ENCODE measurements at places on chromosomes 3 and 15. TPM values are rescaled to one million over a fixed set of nuclear protein-coding genes. Genes with fewer than 3 reads are reported as not detected.

HESX1 gene
- 1.2 TPM for total RNA-seq

PCSK6 gene
- total RNA-seq, result 16.6 TPM

CD86 gene
- total RNA-seq, result 27.4 TPM

CHRM5 gene
- total RNA-seq, result not detected

ADCY5 gene
- total RNA-seq, result 4.0 TPM

SLC35G2 gene
- total RNA-seq, result 7.8 TPM

NECTIN3 gene
- 25.2 TPM for total RNA-seq

SLC12A1 gene
- not detected for total RNA-seq

ASB14 gene
- not detected for total RNA-seq

TMOD2 gene
- 16.1 TPM for total RNA-seq

ZMYND10 gene
- 2.8 TPM for total RNA-seq

CLDN16 gene
- 0.14 TPM for total RNA-seq
